NCI-H774 (cell line): ENCODE measurements at places on chromosomes 1 and 21.

GRCh38 chr21:25464275-25464674, 143.0 kb downstream of the MRPL39 start:
- no peak for DNase-seq

- no peak for DNase-seq
Measured at GRCh38 chr1:90724361-90724760, 7.3 kb upstream of the BARHL2 start.

- DNase-seq = no peak
Measured at GRCh38 chr21:33712022-33712803, 69.9 kb downstream of the ITSN1 start.

- no peak for DNase-seq
Measured at GRCh38 chr1:193589597-193590040, 403.2 kb upstream of the B3GALT2 start.

DNA sequence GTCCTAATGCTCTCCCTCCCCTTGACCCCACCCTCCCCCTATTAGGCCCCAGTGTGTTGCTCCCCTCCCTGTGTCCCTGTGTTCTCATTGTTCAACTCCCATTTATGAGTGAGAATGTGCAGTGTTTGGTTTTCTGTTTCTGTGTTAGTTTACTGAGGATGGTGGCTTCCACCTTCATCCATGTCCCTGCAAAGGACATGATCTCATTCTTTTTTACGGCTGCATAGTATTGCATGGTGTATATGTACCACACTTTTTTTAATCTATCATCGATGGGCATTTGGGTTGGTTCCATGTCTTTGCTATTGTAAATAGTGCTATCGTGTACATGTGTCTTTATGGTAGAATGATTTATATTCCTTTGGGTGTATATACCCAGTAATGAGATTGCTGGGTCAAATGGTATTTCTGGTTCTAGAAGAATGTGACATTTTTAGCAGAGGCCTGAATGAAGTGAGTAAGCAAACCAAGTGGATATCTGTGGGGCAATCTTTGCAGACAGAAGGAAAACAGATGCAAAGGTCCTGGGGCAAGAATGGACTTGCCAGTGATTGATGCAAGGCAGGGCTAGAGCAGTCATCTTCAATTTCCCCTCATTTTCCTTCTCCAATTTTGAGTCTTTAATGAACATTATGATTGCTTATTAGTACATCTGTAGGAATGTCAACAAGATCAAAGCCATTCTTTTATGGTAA, 50.2 kb downstream of the UBE4B start:
- no peak for DNase-seq
